Camera-type eye (tissue), 1 donor: ENCODE measurements at places on chromosomes 2 and 18. TPM values are rescaled to one million over a fixed set of nuclear protein-coding genes. Genes with fewer than 3 reads are reported as not detected.

REG1A gene
- total RNA-seq = not detected

COLEC11 gene
- total RNA-seq = 2.7 TPM

PCARE gene
- 57.0 TPM for total RNA-seq

LRATD1 gene
- total RNA-seq = 24.7 TPM

DCDC2C gene
- total RNA-seq = 1.6 TPM

ASB1 gene
- total RNA-seq = 22.1 TPM

STAT4 gene
- 5.8 TPM for total RNA-seq

IL36RN gene
- total RNA-seq = 0.22 TPM

PSMA8 gene
- total RNA-seq = not detected

HDAC4 gene
- 70.1 TPM for total RNA-seq

CHRND gene
- total RNA-seq = 3.9 TPM

MFSD2B gene
- 0.60 TPM for total RNA-seq

IL1R1 gene
- total RNA-seq = 19.4 TPM

RRM2 gene
- 14.7 TPM for total RNA-seq

ITGA6 gene
- 120 TPM for total RNA-seq

AKAIN1 gene
- total RNA-seq = 1.3 TPM

ARHGAP28 gene
- total RNA-seq = 42.2 TPM

SRD5A2 gene
- 6.9 TPM for total RNA-seq

COBLL1 gene
- 92.7 TPM for total RNA-seq

TNFRSF11A gene
- 3.9 TPM for total RNA-seq

CCDC141 gene
- 19.2 TPM for total RNA-seq

CERKL gene
- total RNA-seq = 39.1 TPM

IGFBP2 gene
- 169 TPM for total RNA-seq

SLC11A1 gene
- total RNA-seq = 7.8 TPM

STRN gene
- total RNA-seq = 37.5 TPM

ABCB11 gene
- total RNA-seq = 0.38 TPM

APLF gene
- total RNA-seq = 8.9 TPM

CCDC74A gene
- total RNA-seq = 16.5 TPM

SCN7A gene
- total RNA-seq = 19.0 TPM

VSNL1 gene
- 12.9 TPM for total RNA-seq

DAPL1 gene
- total RNA-seq = 64.9 TPM

SDC1 gene
- 33.8 TPM for total RNA-seq

MSGN1 gene
- not detected for total RNA-seq

SERPINB4 gene
- not detected for total RNA-seq

LHCGR gene
- total RNA-seq = 8.3 TPM

CSRNP3 gene
- 81.7 TPM for total RNA-seq

D2HGDH gene
- 27.2 TPM for total RNA-seq

LBX2 gene
- total RNA-seq = not detected
